ENCODE measurements at places on chromosomes 1 and 21.

GRCh38 chr1:226154593-226154992, 31.9 kb downstream of the ACBD3 start:
- DNase-seq = no peak

GRCh38 chr1:71908303-71908702, 374.0 kb downstream of the NEGR1 start:
- no peak for DNase-seq

- no peak for DNase-seq
Measured at GRCh38 chr21:45836268-45836655, 145.3 kb upstream of the COL6A1 start.

- DNase-seq = no peak
Measured at GRCh38 chr1:23288671-23289070, 55.4 kb downstream of the HNRNPR start.

DNA sequence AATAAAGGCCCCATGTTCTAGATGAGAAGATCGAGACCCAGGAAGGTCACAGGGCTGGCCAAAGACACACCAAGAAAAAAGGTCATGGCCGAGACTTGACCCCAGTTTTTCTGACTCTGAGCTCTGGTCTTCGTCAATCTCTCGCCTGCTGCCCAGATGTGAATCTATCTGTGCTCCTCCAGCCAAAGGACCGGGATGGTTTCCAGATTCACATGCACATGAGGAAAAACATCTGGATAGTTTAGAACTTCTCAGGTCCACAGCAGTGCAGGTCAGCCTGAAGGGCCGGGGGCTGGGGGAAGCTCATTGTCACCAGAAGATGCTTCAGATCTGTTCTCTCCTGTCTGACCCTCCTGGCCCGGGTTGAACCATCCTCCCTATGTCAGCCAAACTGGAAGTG, 49.0 kb downstream of the KCNN3 start:
- no peak for DNase-seq

DNA sequence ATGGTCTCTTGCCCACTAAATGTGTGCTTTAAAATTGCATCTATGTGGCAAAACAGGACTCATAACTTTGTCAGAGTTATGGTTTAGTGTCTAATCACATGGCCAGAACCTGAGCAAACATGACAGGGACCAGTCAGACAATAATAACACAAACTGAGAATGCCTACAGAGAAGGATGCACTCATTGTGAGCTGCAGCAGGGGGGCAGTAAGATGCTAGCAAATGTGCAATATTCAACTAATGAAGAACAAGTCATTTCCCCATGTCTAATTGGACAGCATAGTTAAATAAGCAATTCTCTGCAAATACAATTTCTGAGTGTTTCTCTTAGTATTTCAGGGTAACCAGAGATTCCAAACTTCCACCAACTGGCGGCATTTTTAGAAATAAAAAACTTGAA, 30.8 kb downstream of the SPAG17 start:
- no peak for DNase-seq

GRCh38 chr1:247966532-247967204, 1.6 kb downstream of the OR2AK2 start:
- no peak for DNase-seq

GRCh38 chr1:232390590-232390989, 239.3 kb downstream of the SIPA1L2 start:
- DNase-seq = no peak

- DNase-seq = no peak
Measured at GRCh38 chr1:108072776-108073175, 107.8 kb upstream of the VAV3 start.

DNA sequence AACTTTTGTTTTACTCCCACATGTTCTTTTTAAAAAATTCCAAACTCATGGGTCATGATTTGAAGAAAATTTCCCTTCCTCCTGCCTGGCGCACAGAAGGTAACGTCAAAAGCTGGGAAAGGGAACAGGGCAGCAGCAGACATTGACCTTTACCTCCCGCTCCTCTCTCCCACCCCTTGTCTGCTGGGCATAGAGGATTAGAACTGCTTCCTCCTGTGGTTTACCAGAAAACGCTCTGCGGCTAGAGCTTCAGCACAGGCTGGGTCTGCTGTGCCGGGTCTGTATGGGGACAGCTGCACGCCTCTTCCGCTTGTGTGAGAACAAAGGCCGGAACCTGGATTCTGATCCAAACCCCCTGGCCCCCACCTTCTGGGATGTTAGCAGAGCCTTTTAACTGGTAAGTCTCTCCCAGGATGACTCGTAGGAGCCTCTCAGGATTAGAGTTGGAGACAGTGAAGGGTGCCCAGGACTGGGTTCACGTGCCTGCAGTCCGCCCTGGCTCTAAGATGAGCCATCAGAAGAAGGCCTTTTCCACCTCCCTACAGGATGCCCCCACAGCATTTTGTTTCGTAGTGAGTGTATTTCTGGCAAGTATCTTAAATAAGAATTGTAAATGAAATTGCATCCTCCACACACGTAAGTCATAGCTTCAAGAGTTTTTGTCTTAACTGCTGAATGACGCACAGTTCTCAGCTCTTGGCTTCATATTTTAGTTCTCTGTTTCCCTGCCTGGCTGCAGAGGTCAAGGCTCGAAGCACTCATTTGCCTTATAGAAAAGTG, 5.2 kb downstream of the H6PD start:
- no peak for DNase-seq

DNA sequence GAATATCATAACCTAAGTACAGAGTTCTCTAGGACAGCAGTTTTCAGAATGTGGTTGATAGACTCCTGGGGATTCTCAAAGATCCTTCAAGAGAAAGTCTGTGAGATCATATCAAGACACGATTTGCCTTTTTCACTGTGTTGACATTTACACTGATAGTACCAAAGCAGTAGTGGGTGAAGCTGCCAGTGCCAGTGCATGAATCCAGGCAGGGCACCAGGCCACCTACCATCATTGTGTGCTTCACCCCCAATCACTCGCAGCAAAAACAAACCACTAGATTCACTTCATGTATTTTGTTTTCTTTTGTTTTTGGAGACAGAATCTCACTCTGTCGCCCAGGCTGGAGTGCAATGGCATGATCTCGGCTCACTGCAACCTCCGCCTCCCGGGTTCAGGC, 23.9 kb downstream of the DNAJC16 start:
- no peak for DNase-seq

- DNase-seq = no peak
Measured at GRCh38 chr1:50853325-50853724, 106.7 kb downstream of the FAF1 start.

All from iPS DF 19.7 (cell line).